ENCODE measurements at places on chromosomes 7 and 10.
A peak's percentile ranks its signal among the peaks of the same experiment; 100 is the strongest.

DNA sequence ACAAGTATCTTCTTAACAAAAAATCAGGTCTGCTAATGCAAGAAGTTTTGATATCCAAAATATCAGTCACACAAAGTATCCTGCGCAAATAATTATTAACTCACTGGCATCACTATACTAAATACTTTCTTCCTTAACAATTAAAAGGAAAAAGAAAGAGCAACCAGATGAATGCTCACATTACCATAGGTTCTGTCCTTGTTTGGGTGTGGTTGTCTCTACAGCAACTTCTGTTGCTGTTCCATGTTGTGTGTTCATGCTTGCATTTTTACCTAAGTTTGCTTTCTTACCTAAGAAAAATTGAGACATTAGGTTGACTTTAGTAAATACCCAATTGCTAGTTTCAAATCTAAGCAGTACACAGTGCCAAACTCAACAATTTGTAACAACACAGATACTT lies 32.5 kb downstream of the FZD9 start:
- no peak for DNase-seq

GRCh38 chr10:129909531-129910256 lies 54.4 kb downstream of the EBF3 start:
- DNase-seq: no peak

DNA sequence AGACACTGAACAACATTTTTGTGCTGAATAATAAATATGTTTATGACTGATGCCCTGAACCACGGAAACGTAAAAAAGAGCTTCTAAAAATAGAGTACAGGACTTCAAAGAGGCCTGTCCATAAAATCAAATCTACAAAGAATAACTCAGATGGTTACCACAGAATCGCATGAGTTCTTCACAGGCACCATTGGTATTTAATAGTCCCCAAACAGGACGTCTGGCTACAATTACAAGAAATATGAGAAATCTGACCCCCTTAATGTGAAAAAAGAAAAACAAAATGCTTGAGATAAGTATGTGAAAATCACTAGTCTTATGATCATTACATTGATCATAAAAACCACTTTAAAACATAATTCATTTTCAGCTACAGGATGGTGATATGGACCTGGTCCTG lies 20.8 kb downstream of the CYTH3 start:
- DNase-seq: no peak

GRCh38 chr10:118506671-118507590 lies 88.5 kb downstream of the PRLHR start:
- DNase-seq: no peak

DNA sequence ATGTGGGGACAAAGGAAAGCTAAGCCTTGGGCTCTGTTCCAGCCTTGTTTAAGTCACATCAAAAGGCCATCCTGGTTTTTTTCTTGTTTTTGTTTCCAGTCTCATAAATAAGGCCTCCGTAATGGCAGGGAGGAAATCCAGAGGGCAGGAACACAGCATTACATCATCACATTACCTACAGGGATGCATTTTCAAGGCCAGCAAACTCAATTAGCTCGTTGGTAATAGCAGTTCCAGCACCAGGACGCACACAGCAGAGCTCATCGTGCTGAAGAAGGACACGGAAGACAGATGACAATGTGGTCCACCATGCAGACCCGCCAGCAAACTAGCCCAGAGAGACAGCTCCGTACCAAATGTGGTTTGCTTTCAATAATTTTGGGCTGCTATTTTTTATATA lies 1209.2 kb downstream of the TYW1 start:
- DNase-seq: no peak

- DNase-seq: no peak
Observed at GRCh38 chr7:137987563-137987962, 14.3 kb downstream of the CREB3L2 start.

DNA sequence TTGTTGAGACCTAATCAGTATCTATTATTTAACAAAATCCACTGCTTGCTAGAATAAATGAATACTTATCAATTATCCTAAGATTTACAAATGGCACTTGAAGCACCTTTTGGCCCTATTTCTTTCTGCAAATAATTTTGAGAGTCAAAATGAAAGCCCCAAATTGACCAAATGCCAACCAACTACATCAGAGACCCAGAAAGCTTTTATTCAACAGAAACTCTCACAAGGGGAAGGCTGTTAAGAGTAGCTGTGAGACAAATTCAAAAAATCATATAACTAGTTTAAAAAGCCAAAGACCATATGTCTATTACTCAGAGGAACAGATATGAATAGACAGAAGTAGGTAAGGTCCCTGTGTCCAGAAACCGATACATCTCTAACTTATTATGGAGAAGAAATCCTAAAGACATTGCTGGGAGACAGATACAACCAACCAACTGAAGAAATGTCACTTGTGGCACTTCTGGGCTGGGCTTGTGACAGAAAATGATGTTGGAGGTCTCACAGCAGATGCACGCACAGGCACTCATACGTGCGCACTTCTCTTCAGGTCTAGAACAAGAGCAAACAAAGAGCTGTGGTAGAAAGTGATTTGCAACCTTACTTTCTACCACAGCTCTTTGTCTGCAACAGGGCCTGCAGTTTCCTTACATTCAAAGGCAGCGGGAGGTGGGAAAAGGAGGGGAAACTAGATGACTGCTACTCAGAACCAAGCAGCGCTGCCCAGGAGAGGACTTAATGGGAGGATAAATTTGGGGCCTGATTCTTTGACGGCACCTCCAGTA lies 58.6 kb upstream of the KCNIP2 start:
- no peak for DNase-seq

- peak; percentile 32 for DNase-seq
Observed at GRCh38 chr7:147412782-147413556, 1177.6 kb upstream of the C7orf33 start.

GRCh38 chr7:1967512-1968396 lies 265.0 kb downstream of the MAD1L1 start:
- no peak for DNase-seq

GRCh38 chr10:47332946-47333345 lies 10.7 kb downstream of the GDF2 start:
- DNase-seq: no peak

DNA sequence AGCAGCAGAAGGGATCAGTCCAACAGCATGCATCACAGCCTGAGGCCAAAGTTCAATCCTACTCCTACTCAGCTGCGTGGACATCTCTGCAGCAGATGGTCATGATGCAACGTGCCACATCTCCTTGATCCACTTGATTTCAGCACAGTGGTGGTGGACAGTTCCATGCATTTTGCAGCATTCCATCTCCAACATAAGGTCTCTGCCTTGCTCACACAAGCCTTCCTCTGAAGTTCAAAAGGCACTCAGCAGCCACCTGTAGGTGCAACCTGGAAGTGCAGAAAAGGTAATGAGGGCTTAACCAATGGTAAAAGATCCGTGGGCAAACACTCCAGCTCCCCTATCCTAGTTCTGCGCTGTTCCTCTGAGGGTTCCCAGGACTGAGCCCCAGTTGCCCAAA lies 57.5 kb upstream of the CHCHD3 start:
- peak; percentile 50 for DNase-seq

DNA sequence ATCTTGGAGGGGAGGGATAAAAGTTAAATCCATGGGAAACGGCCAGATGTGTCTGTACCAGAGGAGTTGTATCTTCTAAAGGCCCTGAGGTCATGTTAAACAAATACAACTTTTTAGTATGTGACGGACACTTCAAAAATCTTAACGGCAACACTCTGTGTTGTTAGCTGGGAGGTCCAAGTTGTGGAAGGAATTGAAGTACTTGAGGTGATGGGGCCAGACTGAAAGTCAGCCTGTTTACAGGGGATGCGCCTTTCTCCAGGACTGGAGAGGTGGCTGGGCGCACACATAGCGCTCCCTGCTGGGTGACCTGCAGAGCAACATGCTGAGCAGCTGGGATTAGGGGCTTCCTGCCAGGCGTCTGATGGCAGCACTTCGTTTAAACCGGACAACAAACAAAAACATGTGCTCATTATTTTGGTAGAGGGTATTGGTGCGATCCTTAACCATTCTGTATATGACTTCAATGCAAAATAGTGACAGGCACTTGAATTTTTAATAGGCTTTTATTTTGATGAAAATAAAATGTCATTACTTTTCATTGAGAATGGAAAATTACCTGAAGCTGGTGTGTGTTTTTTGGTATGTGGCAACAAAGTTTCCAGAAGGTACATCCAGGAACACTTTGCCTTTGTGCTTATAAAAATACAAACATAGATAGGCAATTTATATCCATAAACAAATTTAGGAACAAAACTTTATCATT lies 198.2 kb downstream of the MLLT10 start:
- peak; percentile 87 for DNase-seq

DNA sequence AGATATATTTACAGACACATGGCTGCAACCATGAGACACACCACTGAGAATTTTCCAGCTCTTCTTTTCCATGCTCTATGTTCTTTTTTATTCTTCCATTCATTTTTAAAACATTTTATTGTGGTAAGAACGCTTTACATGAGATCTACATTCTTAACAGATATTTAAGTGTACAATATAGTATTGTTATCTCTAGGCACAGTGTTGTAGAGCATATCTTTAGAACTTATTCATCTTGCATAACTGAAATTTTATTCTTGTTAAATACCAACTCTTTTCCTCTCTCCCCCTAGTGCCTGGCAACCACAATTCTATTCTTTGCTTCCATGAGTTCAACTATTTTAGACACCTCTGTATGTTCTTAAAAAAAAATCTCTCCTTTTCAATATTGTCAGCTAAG lies 67.1 kb upstream of the HABP2 start:
- no peak for DNase-seq

GRCh38 chr7:5549096-5549763 lies 125.6 kb upstream of the TNRC18 start:
- peak; percentile 89 for DNase-seq

DNA sequence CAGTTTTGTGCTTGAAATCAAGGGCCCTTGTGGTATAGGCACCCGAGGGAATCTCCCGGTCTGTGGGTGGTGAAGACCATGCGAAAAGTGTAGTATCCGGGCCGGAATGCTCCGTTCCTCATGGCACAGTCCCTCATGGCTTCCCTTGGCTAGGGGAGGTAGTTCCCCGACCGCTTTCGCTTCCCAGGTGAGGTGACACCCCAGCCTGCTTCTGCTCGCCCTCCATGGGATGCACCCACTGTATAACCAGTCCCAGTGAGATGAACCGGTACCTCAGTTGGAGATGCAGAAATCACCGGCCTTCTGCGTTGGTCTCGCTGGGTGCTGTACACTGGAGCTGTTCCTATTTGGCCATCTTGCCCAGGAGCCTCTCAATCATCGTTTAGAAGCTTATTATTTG lies 195.7 kb upstream of the POT1 start:
- no peak for DNase-seq

- no peak for DNase-seq
Observed at GRCh38 chr10:75097666-75098285, 13.7 kb upstream of the SAMD8 start.

DNA sequence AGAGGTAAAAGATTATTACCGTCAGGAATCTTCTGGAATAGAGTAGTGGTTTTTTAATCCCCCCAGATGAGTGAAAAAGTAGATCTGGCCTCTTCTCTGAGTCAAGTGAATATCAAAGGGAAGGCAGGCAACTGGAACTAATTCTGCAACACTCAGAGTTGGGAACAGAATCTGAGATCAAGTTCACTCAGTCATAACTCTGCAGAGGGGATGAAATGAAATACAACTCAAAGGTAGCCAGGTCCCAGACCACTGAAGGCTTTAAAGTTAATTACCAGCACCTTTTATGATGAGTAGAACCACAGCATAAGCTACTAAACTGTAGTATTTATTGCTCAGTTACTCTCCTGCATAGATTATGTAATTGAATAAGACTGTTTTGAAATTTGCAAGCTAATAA lies 455.6 kb upstream of the AKR1E2 start:
- DNase-seq: no peak

- no peak for DNase-seq
Observed at GRCh38 chr7:84195295-84196060, 889 bp upstream of the SEMA3A start.
